Neural progenitor cell (in vitro differentiated cells): ENCODE measurements at places on chromosomes 6 and 20.

- DNase-seq, result no peak
Observed at GRCh38 chr6:24610672-24611071, 35.3 kb downstream of the KIAA0319 start.

GRCh38 chr6:572596-573265, 84.2 kb downstream of the HUS1B start:
- no peak for DNase-seq

GRCh38 chr6:7656355-7656754, 66.4 kb downstream of the SNRNP48 start:
- no peak for DNase-seq

GRCh38 chr6:45199554-45199953, 128.6 kb upstream of the RUNX2 start:
- DNase-seq, result no peak

- no peak for DNase-seq
Observed at GRCh38 chr6:35477551-35478179, 9.5 kb downstream of the RPL10A start.

DNA sequence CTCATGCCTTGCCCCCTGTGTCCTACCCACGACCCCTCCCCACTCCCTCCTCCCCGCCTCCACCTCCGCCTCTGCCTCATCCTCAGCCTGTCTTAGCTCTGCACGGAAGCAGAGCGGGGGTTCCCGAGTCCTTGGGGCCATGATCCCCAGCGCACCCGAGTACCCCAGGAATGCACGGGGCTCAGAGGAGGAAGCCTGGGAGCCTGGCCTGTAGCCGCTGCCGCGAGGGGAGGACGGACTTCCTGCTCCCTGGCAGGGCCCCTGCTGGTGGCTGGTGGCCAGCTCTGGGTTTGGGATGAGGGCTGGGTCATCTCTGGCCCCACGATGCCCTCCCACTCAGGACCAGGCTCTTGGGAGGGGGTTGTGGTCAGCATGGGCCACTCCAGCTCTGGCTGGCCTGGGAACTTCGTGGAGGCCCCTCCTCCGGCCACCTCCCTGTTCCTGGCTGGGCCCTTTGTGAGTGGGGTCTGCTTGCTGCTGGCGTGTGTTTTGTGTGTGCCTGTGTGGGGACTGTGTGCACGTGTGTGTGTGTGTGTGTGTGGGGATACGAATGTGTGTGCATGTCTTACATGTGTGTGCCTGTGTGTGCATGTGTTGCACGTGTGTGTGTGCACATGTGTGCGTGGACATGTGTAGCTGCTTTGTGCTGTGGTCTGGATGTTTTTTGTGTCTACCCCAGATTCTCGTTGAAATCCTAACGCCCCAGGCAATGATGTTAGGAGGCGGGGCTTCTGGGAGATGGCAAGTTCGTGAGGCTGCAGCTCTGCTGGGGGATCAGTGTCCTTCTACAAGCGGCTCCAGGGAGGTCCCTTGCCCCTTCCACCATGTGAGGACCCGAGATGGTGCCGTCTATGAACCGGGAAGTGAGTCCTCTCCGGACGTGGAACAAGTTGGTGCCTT, 1.3 kb upstream of the RBBP8NL start:
- no peak for DNase-seq

- no peak for DNase-seq
Observed at GRCh38 chr6:45590226-45590625, 212.5 kb upstream of the SUPT3H start.

- DNase-seq, result peak; percentile 26
Observed at GRCh38 chr6:28490205-28490890, 25.2 kb downstream of the GPX6 start.

DNA sequence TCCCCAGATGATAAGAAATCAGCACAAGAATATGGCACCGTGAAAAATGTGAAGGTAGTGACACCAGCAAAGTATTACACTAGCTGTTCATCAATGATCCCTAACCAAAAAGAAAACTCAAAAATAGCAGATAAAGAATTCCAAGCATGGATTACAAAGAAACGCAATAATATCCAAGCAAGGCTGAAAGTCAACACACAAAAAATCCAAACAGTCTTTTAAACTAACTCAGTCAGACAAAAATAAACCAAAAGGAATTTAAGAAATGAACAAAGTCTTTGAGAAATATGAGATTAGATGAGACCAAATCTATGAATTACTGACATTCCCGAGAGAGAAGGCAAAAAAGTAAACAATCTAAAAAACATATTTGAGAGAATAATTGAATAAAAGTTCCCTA, 976.1 kb upstream of the MAP3K7 start:
- no peak for DNase-seq

GRCh38 chr20:62415354-62416111, 8.4 kb upstream of the CABLES2 start:
- DNase-seq, result no peak

DNA sequence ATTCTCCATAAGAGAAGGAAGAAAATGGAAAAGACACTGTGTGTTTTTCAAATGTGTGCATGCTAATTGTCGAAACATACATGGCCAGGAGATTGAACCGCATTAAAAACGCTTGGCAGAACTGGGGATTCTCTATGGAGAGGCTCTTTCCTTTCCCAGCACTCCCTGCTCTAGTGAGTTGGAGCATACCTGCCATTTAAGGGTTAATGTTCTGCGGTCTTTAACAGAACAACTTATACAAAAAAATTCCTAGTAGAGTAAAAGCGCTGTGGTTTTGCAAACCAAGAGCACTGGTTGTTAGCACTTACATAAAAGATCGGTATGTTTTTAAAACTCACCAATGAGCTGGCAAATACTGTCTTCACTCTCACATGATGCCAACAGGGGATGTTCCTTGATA, 1.5 kb downstream of the TAGAP start:
- no peak for DNase-seq

GRCh38 chr6:129340983-129341382, 369.0 kb downstream of the ARHGAP18 start:
- no peak for DNase-seq

DNA sequence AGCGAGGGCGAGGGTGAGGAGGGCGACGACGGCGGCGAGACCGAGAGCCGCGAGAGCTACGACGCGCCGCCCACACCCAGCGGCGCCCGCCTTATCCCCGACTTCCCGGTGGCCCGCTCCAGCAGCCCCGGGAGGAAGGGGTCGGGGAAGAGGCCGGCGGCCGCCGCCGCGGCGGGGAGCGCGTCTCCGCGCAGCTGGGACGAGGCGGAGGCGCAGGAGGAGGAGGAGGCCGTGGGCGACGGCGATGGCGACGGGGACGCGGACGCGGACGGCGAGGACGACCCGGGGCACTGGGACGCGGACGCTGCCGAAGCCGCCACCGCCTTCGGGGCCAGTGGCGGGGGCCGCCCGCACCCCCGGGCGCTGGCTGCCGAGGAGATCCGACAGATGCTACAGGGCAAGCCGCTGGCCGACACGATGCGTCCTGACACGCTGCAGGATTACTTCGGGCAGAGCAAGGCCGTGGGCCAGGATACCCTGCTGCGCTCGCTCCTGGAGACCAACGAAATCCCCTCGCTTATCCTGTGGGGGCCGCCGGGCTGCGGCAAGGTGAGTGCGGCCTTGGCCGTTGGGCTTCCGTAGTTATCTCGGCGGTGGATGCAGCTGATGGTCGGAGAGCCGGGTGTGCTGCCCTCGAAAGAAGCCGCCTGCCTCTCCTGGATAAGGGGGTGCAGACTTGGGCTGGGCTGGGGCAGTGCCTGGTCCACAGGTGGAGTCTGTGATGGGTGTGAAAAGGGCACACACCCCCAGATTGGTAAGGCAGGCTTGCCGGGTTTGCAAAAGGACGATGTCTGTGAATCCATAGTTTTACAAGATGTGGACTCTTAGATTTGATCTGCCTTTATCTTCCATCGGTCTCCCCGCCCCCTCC, 938 bp downstream of the WRNIP1 start:
- peak; percentile 81 for DNase-seq

DNA sequence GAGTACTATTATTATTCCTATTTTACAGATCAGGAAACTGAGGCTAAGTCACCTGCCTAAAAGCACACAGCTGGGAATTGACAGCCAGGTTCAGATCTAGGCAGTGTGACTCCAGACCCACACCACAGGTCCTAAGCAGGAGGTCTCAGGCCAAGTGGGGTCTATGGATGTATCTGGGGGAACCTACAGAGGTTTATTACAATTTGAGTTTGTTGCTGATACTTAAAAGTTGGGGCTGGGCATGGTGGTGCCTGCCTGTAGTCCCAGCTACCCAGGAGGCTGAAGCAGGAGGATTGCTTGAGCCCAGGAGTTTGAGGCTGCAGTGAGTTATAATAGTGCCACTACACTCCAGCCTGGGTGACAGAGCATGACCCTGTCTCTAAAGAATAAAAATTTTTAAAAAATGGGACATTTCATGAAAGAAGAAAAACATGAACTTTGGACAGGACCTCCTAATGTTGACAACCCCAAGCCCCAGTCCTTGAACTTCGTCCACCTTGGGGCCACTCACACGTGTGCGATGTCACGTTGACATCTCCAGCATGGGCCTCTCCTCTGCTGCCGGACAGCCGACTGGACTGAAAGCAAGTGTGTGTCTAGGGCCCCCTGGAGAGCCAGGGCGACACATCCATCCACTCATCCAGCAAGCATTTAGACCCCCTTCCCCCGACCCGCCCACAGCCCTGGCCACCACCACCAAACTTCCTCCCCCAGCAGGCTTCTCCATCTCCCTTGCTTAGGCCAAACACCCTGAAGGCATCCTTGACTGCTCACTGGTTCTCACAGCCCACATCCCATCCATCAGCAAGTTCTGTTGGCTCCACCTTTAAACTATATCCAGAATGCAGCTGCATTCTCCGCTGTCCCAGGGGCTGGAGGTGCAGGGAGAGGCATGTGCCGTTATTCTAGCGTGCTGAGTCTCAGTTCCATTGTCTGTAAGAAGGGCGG, 40.0 kb downstream of the NOL4L start:
- DNase-seq, result no peak

GRCh38 chr6:150567380-150567779, 32.3 kb upstream of the PLEKHG1 start:
- DNase-seq, result no peak

GRCh38 chr6:63923139-63923739, 287.6 kb downstream of the PHF3 start:
- DNase-seq, result peak; percentile 55

GRCh38 chr20:49905415-49906091, 9.8 kb downstream of the SPATA2 start:
- no peak for DNase-seq

DNA sequence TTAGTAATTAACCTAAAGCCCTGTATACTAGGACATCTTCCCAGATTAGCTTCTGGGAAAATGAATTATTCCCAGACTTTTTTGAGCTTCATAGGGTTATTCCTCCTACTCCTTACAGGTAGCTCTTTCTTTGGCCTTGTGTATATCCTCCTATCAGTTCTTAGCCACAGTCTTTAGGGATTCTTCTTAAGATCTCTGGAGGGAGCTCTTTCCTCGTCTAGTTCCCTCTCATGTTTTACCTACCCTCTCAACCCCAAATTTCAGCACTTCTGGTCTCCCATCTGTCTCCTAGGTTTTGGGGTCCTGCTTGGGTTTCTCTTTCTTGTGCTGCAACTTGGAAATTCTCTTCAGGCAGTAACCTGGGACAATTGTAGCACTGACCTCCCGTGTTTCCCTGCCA, 46.4 kb upstream of the SLC35B3 start:
- DNase-seq, result peak; percentile 36

DNA sequence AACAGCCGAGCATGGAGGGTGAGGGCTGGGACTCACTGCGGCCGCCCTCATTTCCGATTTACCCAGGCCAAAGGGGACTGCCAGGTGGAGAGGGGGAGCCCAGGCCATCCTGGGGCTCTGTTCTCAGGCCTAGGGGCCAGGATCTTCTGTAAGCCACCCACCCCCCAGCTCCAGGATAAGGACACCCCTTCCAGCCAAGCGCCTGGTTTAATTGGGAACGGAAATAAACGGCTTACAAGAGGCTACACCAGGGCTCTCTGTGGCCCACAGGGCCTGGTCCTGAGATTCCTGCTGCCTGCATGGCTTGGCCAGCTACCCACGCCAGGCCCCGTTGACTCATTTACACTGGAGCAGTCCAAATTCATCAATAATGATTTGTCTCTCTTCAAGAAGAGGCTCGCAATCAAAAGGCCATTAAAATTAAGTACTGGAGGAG, 68.1 kb upstream of the TOP1 start:
- DNase-seq, result no peak

- no peak for DNase-seq
Observed at GRCh38 chr6:160999516-160999915, 7.9 kb downstream of the MAP3K4 start.

DNA sequence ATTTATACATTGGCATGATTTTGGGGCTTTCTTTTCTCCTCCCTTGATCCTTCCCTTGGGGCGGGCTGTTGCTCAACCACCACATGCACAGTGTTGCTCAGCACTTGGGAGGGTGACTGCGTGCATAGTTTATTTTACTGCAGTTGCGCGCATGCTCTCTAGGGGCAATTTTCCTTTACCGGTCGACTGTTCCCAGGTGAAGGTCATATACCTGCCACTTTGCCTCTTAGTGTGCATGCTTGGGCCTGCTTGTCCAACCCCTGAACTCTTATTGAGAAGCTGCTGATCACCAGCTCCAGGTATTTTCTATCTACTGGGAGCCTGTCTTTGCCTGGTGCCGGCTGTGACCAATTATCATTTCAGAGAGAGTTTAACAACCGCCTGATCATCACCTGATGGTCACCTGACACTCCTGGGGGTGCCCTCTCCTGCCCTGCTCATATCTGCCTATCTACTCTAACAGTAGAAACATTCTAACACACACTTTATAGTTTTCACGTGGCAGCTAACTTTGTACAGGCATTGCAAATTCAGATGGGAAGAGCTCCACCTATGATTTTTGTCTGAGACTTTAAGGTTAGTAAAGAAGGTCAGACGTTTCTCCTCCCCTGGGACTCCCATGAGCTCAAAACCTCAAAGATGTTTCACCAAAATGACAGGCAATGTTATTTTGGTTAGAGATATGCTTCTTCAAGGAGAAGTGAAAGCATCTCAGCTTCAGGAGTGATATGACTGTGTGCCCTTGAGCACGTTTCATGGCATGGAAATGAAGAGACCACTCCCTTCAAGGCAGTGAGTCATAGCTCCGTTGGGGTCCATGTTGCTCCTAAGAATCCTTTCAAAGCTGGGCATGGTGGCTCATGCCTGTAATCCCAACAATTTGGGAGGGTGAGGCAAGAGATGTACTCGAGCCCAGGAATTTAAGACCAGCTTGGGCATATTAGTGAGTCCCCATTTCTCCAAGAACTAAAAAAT, 227.5 kb upstream of the MYLIP start:
- no peak for DNase-seq

- DNase-seq, result no peak
Observed at GRCh38 chr20:42735539-42735938, 454.2 kb downstream of the PTPRT start.

- DNase-seq, result no peak
Observed at GRCh38 chr20:61758564-61759200, 307.0 kb downstream of the TAF4 start.

GRCh38 chr6:32977272-32977952, 9.0 kb downstream of the BRD2 start:
- no peak for DNase-seq

- no peak for DNase-seq
Observed at GRCh38 chr6:79042088-79042798, 35.8 kb downstream of the PHIP start.

GRCh38 chr6:16904957-16905356, 143.7 kb upstream of the ATXN1 start:
- DNase-seq, result no peak
